ENCODE measurements at places on chromosomes 3 and 15.

- no peak for DNase-seq
Observed at GRCh38 chr3:31922962-31923361, 58.1 kb downstream of the OSBPL10 start.

DNA sequence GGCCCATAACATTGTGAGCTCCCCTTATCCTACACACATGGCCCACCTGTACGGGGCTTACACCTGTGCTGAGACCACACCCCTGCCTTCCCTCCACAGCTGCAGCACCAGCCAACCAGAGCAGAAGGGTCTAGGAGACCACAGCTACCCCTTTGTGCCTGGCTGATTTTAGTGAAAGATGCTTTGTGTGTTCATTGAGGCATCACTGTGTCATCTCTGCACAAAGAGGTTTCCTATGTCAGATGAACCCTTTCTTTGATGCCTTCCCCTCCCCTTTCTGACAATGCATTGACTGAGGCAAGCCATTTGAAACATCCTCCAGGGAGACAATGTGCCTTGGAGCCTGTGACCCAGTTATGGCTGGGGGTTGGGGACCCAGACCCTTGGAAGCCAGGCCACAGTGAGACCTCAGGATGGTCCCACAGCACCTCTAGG is 54.9 kb upstream of the SLC7A14 start:
- no peak for DNase-seq

- DNase-seq: no peak
Observed at GRCh38 chr15:59444980-59445545, 7.1 kb downstream of the FAM81A start.

DNA sequence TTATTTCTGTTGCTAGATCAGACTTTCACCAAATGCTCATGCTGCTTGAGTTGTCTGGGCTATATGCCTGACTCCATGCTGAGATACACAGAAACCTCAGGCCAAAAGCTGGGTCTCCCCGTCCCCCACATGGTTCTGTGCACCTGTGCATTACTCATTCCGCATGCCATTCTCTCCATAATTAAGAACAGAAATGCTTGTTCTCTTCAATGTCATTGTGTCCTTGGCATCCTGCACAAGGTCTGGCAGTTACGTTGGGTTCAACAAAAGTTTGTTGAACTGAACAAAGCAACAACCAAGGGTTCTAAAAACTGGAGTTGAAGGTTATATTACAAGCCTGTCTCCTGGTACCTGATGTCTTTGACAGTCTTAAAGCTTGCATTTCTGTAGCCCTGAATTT is 177.5 kb downstream of the FNDC3B start:
- DNase-seq: no peak

- DNase-seq: no peak
Observed at GRCh38 chr3:62151591-62151990, 221.8 kb downstream of the FEZF2 start.

DNA sequence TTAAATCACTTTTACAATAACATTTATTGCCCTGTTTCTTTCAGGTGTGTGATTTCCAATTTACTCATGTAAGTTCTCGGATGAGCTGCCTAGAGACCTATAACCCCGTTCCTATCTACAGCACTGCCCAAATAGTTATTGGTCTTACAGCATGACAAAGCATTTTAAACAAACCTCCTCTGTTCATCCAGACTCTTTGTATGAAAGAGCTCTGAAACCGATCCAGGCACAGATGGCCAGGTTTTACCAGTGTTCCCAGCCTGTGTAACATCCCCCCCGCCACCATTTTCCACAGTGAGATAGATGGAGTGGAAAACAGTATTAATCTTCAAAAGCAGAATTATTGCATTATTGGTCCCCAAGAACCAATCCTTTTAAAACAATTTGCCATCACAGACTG is 59.0 kb upstream of the SPTSSB start:
- no peak for DNase-seq

GRCh38 chr3:40873934-40874699 is 325.2 kb upstream of the CTNNB1 start:
- DNase-seq: no peak

- no peak for DNase-seq
Observed at GRCh38 chr3:123111640-123112039, 44.8 kb downstream of the PDIA5 start.

DNA sequence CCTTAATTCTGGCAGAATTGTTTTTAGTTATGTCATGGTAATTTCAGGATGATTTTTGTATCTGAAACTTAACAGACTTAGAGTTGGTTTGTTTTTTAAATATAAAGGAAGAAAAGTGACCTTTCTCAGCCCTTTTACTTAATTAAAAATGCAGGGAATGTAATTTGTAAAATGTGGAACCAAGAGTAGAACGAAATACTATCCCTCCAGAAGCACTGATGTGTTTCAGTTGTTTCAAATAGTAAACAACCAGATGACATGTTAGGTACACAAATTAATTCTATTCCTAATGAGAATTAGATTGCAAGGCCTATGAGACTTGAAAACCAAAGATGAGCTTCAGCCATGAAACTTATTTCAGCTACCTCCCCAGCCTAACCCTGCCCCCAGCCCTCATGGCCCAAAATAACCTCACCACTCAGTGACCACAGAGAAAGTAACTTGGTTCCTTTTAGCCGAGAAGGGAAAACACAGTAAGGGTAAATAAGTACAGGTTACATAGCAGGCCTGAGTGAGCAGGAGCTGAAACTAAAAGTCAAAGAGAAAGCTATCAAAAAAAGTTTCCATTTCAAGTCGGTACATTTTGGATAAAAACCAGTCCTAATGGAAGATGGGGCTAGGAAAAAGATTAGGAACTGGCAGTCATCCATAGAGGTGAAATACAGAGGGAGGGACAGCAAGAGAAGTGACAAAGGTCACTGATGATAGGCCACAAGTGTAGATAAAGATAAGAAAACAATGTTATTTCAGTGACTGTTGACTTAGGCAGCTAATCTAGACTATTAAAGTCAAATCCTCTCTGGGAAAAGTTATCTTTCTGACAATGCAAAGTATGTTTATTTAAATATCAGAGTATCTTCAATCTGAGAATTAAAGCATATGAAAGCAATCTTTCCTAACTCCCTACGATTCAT is 23.2 kb downstream of the SENP8 start:
- DNase-seq: no peak

GRCh38 chr15:53625962-53626845 is 133.3 kb downstream of the WDR72 start:
- no peak for DNase-seq

DNA sequence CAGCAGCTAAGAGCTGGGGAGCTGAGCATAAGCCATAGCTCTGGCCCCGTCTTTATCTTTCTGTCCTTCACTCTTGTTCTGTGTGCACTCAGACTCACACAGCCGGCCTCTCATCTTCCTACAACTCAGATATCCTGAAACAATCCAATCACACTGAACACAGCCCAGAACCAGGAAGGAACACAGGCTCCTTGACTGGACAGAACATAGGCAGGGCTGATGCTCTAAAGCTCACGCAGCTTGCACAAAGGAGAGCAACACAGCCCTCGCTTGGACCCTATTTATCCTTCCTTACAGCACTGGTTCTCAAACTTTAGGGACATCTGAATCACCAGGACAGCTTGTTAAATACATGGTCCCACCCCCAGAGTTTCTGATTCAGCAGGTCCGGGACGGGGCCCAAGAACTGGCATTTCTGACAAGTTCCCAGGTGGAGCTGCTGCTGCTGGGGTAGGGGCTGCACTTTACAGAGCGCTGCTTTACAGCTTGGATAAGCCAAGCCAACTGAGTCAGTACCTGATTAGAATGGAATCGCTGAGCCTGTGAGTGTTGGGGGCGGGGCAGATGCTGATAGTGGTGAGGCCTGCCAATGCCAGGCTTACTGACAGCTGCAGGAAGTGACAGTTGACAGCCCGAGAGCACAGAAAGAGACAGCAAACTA is 65.1 kb downstream of the MRPL46 start:
- no peak for DNase-seq

- no peak for DNase-seq
Observed at GRCh38 chr3:161117646-161118045, 12.5 kb upstream of the B3GALNT1 start.

DNA sequence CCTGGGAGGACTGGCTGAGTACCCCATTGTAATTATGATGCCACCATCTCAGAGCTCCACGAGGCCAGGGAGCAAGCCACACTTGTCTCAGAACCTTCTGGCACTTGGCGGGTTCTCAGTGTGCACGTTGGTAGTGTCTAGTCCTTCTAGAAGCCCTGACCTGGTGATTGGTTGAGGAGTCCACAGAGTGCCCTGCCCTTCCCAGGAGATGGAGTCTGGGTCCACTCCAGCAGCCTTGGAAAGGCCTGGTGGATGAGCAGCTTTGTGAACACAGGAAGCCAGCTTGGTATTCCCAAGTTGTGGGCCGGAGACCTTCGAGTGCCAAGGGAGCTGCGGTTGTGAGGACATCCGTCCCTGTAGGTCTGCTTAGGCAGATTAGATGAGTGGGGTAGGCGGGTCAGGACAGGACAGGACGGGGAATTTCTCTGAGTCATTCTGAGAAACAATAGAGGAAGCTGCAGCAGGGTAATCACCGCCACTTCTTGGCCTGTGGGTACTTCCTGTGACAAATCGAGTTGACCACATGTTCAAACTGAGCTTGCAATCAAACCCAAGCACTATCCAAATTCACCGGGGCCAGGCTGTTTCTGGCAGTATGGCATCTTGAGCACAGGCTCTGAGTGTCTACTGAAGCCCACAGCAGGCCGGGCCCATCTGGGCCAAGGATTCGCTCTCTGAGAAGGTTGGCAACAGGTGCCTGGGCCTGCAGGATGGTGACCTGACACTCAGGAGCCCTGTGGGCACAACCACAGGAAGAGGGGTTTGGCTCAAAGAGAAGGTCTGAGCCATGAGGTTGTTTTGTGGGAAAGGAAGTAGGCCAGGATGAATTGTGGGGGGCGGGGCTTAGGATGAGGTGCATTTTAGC is 71.5 kb upstream of the PLXNA1 start:
- DNase-seq: peak; percentile 66

DNA sequence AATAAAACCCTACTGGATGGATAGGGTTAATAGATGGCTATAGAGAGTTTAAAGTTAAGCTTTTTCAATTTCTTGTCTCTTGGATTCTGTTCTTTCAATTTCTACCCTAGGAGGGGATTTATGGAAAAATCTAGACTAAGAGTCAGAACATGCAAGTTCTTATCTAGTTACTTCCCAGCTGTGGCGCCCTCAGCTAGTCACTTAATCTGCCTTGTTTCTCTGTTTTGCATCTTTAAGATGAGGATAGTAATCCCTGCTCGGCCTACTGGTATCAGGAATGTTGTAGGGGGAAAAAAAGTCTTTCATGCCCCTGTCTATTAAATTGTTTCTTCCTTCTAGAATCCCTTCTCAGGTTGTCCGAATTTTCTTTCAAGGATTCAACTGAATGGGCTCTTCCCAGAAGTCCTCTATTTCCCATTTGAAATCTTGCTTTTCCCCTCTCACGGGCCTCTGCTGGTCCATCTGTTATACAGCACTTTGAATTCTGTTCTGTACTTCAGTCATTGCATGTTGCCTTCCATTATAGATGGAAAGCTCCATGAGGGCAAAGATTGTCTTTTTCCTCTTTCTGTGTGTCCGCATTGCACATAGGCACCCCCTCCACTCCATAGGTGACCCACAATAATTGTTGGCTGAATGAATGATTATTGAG is 4.4 kb downstream of the KCTD6 start:
- no peak for DNase-seq

DNA sequence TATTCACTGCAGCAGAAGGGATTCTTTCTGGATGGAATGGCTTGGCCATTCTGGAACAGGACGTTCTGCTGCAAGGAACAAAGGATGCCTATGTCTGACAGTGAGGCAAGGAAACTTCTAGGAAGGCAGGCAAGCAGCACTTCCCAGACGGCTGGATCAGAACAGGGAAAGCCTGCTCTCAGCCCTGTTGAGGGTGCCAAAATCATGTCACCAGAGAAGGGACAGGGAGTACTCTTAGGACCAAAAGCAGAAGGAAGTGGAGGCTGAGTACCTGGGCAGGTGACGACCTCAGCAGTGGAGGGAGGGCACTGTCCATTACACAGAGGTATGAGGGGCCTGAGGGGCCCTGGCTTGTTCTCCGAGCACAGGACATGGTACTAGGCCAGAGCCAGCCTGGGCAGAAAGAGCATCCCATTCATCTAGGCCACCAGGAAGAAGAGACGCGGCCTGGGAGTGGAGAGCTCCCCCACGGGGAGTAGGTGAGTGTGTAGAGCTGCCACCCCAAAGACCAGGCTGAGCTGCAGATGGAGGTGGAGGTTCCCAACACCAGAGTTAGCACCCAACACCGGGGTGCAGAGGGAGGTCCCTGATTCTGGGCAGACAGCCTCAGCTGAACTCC is 9.6 kb downstream of the KLF15 start:
- DNase-seq: no peak

- no peak for DNase-seq
Observed at GRCh38 chr3:53795789-53796560, 50.2 kb downstream of the CHDH start.

DNA sequence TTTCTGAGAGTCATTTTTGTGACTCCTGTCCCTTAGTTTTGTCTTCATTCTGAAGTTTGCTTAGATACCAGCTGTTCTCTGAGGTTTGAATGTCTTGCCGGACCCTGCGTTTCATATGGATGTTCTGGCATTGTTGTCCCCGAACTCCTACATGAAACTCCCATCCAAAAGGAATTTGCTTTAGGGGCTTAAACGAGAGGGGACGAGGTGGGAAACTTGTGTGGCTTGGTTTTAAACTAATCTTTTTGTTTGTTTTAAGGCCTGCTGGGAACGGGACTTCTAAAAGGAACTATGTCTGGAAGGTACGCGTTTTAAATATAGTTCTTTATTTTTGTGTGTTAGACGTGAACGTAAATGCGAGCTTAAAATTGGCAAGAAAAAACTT is 679 bp downstream of the RPL35A start:
- no peak for DNase-seq

DNA sequence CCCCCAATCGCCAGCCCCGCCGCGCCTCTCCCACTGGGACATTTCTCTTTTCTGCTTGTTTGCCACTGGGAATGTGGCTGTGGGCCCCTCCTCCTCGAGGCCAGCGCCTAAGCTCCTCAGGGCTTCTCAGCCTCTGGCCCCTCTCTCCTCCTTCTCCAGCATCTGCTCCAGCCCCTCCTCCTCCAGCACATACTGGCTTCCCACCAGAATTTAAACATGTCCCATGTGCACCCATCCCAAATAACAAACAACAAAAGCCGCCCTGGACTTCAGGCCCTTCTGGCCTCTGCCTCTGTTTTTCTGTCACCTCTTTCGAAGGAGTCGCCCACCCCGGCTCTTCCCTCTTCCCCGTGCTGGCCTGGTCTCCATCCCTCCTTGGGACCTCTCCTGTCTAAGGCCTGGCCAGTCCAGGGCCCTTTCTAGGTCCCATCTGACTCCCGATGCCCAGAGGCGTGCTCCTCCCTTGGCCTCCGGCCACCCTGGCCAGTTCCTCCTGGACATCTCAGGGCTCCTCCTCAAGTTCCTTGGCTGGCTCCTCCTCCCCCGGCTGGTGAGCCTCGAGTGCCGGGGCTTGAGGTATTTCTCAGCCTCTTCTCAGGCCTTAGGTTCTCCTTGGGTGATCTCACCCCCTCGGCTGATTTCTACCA is 94.6 kb upstream of the SLC6A6 start:
- DNase-seq: no peak

Data from 8988T (cell line).